ENCODE measurements at places on chromosomes 4 and X.

GRCh38 chr4:6492027-6492590, 19.7 kb upstream of the PPP2R2C start:
- DNase-seq, result no peak

GRCh38 chr4:24772061-24772705, 23.2 kb upstream of the SOD3 start:
- no peak for DNase-seq

DNA sequence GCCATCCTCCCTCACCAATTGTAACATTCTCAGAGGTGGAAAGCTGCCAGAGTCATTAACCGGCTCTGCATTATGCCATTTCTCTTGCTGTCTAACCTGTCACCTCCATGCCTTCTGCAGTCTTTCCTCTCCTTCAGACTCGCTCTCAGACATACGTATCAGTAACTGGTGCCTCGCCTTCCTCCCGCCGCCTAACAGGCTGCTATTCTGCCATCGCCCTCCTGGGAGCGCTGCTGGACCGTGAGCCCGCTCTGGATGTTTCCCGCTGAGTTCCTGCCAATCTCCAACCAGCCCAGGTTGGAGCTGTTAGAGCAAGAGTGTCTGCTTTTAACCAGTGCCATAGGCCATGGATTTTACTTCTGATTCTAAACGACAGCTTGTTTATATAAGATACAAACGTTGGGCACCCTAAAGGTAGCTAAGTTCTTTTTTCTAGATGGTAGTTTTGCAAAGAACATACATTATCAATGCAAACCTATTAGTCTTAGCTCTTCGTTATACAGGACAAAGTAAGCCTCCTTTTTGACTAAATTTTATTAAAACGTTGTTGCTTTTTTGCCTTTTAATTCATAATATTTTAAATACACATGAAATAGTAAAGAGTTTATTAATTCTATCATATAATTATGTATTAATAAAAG, 59.5 kb upstream of the NEIL3 start:
- DNase-seq, result peak; percentile 48

GRCh38 chrX:2468261-2469195, 32.2 kb downstream of the DHRSX start:
- no peak for DNase-seq

GRCh38 chr4:150990250-150990649, 24.8 kb downstream of the LRBA start:
- no peak for DNase-seq

DNA sequence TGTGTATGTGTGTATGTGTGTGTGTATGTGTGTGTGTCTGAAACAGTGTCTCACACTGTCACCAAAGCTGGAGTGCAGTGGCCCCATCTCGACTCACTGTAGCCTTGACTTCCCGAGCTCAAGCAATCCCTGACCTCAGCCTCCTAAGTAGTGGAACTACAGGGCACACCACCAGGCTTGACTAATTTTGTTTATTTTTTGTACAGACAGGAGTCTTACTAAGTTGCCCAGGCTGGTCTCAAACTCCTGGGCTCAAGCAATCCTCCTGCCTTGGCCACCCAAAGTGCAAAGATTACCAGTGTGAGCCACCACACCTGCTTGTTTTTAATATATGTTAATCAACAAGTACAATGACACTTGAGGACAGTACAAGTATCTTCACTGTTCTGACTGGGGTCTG, 92.4 kb downstream of the APBB2 start:
- DNase-seq, result no peak

DNA sequence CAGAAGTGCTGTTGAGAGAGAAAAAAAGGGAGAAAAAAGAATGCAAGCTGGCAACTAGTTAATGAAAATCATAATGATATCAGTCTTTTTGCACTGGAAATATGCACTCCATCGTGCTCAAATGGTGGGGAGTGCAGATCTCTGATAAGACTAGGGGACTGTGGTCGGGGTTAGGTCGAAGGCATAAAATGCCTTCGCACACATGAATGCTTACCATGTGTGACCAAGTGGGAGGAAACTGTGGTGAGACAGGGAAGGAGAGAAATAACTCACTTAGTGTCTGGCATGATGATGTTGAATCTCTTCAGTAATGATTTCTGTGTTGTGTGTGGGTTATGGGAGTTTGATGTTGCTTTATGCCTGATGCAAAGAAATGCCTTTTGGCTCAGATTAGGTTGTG, 358.9 kb downstream of the FBXO8 start:
- no peak for DNase-seq

DNA sequence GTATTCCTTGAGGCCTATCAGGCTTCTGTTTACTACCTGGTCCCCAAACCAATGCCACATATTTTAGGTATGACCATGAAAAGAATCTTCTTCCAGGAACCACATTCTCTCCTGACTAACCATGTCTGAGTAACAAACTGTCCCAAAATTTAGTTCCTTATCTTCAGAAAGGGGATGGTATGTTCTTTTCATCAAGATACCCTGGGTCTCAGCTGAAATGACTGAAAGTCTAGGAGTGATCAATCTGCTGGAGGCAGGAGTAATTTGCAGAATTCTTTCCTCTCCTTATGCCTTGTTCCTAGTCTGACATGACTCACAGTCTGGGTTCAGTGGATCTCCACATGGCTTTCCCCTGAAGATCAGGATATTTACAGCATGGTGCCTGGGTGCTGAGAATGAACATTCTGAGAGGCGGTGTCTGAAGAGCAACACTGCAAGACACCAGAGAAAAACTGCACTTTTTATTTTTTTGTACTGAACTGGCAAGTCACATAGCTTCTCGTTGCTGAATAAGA, 665.5 kb downstream of the TLL1 start:
- no peak for DNase-seq

DNA sequence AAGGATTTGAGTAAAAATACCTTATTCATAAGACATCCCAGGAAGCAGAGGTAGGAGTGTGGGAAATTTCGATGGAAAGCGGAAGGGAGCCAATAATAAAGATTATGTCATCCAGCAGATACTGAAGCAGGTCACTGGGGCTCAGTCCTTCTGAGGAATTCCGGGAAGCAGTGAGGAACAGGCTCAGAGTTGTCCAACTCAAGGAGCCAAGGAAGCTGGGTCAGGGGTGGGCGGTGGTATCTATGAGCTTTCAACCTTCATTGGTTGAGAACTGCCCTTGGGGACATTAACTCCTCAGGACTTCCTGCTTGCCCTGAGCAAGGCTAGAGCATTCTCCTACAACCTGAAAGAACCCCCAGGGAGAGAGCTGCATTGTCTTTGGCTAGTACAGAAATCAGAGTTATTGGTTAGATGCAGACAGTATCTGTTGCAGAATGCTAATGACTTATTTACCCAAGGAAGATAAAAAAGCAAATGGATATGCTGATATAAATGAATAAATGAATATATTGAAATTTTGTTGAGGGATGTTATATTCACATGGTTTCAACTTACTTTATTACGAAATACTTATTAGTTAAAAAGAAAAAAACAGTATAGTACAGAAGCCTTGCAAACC, 68.2 kb downstream of the DMP1 start:
- DNase-seq, result no peak

DNA sequence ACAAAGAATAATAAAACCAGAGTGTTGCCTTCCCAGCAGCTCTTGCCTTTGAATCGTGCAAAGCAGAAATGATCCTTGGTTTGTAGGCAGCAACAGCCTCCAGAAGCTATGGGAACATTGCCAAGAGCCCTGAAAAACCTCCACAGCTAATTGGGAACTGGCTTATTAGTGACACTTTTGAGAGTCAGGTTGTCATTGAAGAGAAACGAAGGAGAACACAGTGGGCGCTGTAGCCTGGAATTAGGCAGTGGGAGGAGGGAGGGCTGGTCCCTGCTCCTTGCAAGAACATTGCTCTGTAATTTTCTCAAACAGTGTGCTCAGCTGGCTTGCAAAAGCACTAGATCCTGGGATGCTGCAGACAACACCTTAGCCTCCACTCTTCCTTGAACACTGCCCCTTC, 331.5 kb upstream of the EMCN start:
- DNase-seq, result no peak

DNA sequence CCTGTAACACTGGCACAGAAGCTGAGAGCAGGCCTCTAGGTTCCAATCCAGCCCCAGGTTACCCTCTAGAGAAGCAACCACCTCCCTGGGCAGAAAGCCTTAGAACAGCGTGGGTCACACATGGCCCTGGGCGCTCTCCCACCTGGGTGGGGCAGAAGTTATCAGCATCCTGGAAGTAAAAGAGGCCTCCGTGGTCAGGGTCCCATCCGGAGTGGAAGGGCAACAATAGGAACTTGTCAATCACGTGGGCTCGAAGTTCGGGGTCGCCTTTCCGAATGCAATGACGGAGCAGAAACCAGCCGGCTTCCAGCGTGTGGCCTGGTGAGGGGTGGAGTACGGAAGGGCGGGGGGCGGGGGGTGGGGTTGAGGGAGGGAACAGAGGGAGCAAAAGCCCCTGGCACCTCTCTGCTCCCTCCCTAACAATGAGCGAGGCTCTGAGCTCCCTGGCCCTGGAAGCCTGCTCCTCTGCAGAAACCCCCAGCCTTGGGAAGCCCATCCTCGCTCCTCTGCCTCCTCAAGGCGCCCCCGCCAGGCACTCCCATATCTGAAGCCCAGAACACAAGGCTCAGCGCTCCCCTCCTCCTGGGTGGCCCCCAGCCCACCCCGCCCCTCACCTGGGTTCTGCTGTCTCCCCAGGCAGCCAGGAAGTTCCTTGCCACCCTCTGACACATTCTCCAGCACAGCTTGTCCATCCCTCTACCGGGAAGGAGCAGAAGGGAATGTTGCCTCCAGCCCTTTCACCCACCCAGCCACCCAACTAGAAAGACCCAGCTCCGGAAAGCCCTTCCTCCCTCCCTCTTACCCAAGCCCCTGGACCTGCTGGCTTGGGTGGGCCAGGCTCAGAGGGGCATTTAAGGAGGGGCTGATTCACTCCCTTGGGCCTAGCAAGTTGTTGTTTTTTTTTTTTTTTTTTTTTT, 2.8 kb downstream of the RENBP start:
- DNase-seq, result no peak

- DNase-seq, result no peak
Measured at GRCh38 chr4:23979534-23979933, 89.7 kb upstream of the PPARGC1A start.

DNA sequence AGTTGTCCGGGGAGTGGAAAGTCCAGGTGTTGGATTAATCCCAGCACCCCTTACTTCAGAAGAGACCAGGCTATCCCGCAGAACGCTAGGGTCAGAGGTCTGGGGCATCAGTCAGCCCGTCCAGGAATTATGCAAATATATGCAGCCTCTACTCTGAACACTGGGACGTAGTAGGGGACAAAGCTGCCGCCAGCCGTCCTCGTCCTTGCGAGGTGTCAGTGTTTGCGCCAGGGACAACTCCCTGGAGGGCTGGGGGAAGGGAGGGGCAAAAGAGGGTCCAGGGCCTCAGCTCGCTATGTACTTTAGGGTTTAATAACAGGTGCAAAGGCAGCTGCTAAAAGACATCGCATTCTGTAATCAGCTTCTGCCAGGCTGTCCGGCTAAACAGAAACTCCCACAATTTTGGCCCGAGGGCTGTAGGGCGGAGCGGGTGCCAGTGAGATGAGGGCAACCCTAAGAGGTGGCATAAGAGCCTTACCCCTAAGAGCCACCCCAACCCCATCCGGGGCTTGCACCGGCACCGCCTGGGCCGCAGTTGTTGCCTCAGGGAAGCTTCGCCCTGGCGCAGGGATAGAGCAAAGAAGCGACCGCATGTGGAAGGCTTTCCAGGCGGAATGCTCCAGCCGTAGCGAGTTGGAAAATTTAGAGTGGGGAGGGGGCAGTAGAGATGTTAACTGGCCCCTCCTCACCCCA, 8.4 kb downstream of the HAND2 start:
- no peak for DNase-seq

DNA sequence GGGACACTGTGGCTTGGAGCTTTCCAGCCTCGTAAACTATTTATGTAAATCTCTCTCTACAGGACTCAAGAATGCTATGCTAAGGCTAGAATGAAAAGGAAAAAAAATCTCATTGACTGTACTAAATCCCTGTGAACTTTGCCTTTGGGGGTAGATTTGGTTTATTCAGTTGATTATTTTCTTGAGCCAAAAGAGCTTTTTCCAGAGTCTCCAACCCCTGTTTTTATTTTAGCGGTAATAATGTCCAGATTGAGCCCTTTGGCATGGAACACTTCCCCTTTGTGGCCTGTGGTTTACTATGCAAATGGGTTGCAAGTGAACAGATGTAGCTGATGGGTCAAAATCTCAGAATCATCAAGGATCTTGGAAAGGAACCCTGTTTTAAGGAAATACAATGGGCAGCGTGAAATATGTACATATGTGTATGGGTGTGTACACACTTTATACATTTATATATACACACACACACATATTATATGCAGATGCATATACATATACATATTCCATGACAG, 72.9 kb downstream of the FAM9B start:
- no peak for DNase-seq

DNA sequence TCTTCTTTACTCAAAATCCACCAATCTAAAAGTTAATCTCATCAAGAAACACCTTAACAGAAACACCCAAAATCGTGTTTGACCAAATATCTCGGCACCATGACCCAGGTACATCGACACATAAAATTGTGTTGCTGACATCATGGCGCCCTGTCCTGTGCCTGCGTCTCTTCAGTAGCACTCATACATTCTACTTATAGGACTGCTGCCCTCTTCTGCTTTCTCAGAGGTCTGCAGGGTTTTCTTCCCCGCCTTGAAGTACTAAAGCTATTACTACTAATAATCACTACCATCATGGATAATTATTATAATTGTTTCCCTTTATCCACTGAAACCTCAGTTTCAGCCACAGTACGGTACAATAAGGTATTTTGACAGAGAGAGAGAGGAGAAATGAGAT, 1403.1 kb upstream of the TENM3 start:
- no peak for DNase-seq

- no peak for DNase-seq
Measured at GRCh38 chrX:3748052-3748559, 34.7 kb upstream of the PRKX start.

- DNase-seq, result no peak
Measured at GRCh38 chrX:41029332-41029731, 55.9 kb upstream of the USP9X start.

GRCh38 chr4:129117705-129118104, 21.8 kb downstream of the C4orf33 start:
- DNase-seq, result no peak

DNA sequence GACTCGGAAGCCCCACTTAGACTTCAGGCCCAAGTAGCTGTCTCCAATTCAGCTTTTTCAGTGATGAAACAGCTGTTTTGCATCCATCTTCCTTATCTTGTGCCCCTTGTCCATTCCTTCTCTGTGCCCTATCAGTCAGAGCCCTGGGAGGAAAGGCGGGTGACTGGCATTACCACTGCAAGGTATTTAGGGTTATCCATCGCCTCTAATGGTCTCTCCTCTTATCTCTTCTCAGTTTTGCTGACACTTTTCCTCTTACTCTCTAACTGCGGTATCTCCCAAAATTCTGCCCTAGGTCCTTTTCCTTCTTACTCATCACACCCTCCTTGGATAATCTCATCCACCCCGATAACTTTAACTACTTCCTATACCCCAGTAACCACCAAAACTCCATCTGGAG, 13.7 kb downstream of the GAB3 start:
- DNase-seq, result no peak

GRCh38 chr4:109486007-109486406, 52.4 kb downstream of the SEC24B start:
- DNase-seq, result no peak

Measured in activated CD4-positive, alpha-beta T cell treated with anti-CD3 and anti-CD28 coated beads for 24 hours (primary cell).